ENCODE measurements at places on chromosomes 16 and 17.

GRCh38 chr16:62821824-62822223 lies 785.6 kb upstream of the CDH8 start:
- DNase-seq = no peak

GRCh38 chr17:4175921-4176807 lies 33.2 kb downstream of the CYB5D2 start:
- peak; percentile 50 for DNase-seq

DNA sequence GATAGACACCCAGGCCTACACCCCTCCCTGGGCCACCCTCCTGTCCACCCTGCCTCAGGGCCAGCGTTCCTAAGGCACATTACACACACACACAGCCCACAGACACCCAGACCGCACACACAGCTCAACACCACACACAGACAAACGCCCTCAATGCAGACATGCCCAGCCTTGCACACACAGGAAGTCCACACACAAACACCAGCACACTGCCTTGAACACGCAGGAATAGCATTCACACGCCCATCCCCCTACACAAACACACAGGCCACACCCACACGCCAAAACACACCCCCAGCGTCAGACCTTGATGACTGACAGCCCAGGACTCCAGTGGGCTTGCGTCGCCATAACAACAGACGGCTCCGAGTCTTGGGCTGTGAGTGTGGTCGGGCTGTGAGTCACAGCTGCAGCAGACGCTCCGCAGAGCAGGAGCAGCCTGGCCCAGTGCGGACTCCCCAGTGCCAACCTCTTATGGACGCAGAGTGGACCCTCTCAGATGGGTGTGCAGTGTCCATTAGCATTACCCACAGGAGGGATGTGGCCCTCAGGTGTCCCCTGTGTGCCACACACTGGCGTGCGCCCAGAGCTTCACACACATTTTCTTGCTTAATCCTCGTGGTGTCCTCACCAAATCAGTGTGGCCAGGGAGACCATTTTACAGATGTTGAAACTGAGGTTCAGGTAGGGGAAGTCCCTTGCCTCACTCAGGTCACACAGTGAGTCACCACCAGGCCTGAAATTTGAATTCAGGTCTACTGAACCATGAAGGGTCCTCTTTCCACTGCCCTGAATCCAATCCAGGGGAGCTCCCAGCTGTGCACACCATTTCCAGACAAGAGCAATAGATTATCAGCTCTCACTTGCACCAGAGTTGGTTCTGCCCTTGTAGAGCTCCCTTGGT lies 17.8 kb upstream of the RAI1 start:
- peak; percentile 80 for DNase-seq

DNA sequence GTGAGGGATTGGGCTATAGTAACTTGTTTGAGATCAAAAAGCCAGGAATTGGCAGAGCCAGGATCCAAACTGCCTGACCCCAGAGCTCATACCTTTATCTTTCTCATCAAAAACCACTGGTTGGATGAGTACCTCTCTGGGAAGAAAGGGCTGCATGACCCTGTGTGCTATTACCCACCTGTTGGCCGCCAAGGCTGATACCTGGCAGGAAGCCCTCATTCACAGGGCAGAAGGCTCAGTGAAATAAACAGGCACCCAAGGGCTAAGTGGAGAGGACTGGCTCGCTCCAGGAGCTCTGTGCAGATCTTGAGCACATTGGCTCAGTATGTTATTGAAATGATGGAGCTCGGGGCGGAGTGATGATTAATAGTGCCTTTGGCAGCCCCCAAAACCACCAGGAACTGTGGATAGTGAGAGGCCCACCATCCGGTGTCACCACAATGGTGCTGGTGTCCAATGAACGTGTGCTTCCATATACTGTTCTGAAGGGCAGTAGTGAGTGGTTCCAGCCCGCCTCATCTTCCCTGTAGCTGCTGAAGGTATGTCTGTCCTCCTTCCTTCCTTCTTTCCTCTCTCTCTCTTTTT lies 197.6 kb downstream of the MSI2 start:
- DNase-seq = no peak

GRCh38 chr17:44898768-44899073 lies 524 bp downstream of the EFTUD2 start:
- no peak for DNase-seq

DNA sequence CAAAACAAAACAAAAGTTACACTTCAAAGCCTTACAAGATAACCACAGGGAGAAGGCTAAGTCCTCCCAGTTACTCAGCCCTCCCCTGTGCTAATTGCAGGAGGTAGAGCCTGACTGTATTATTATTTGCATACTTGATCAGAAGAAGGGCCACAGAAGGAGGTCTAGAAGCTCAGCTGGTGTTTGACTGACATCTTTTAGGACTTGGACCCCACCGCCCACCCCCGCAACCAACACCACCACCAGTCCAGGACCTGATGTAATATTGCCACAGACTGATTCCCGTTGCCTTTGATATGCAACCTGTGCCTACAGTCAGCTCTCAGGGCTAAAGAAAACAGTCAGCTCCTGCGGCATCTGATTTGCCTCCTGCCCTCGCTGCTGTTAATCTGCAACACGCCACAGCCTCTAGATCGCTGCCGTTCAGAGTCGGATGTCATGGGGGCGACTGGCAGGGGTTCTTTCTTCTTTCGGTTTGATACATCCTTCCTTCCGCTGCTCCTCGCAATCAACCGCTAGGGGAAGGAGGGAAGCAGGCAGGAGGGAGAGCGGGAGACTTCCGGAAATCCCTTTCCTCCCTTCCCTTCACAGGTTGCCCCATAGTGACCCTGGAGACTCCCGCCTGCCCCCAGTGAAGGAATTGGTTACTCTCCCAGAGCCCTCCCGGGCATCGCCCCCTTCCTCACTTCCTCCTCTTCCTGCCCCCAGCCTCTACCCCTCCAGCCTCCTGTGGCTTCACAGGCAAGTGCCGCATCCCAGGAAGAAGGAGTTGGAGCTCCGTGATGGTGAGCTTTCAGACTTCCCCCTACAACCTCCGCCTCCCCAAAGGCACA lies 90.5 kb upstream of the SOX9 start:
- peak; percentile 4 for DNase-seq

GRCh38 chr16:12289175-12290063 lies 312.9 kb downstream of the SNX29 start:
- no peak for DNase-seq

GRCh38 chr16:85176541-85177447 lies 64.5 kb upstream of the CIBAR2 start:
- no peak for DNase-seq

GRCh38 chr16:90057738-90058173 lies 19.4 kb downstream of the PRDM7 start:
- DNase-seq = no peak

Data from CD4-positive, alpha-beta T cell treated with Interleukin-6 for 4 hours (primary cell).